NCI-H2029 (cell line): ENCODE measurements at places on chromosomes 3 and 15.

DNA sequence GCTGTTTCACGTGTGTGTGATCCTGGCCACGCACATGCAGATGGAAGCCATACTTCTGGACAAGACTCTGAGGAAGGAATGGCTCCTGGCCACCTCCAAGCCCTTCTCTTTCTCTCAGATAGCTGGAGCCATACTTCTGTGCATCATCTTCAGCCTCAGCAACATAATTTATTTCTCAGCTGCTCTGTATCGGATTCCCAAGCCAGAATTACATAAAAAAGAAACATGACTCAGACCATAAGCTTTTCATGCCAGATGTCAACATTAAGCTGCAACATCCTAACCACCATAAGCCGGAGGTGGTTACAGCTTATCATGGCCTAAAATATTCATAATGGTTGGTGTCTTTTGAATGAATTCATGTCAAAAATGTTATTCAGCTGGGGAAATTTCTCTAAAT lies 10.6 kb upstream of the KIF23 start:
- DNase-seq: no peak

- DNase-seq: no peak
These were observed 57.7 kb downstream of the DNAJB8 start for GRCh38 chr3:128408693-128409623.

DNA sequence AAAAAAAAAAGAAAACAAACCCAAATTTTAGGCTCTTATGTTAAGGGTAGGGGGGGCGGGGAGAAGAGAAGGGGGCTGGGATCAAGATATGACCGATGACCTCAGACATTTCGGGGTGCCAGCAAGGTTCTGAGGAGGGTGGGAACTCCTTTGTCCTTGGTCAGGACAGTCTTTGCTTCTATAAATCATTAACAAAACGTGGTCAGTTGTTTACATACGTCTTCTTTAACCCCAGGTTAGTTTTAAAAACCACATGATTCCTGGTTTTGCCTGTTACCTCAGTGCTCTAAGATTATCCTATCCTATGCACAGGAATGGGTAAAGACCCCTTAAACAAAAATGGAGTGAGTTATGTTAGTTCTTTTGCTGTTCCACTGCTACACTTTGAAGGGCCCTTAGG lies 285.5 kb downstream of the GABRG3 start:
- DNase-seq: no peak

GRCh38 chr15:42092398-42093318 lies 1.7 kb downstream of the PLA2G4D start:
- no peak for DNase-seq

- DNase-seq: no peak
These were observed 440 bp downstream of the PRTG start for GRCh38 chr15:55742498-55742926.

- no peak for DNase-seq
These were observed 75.6 kb upstream of the ICE2 start for GRCh38 chr15:60554494-60554893.

DNA sequence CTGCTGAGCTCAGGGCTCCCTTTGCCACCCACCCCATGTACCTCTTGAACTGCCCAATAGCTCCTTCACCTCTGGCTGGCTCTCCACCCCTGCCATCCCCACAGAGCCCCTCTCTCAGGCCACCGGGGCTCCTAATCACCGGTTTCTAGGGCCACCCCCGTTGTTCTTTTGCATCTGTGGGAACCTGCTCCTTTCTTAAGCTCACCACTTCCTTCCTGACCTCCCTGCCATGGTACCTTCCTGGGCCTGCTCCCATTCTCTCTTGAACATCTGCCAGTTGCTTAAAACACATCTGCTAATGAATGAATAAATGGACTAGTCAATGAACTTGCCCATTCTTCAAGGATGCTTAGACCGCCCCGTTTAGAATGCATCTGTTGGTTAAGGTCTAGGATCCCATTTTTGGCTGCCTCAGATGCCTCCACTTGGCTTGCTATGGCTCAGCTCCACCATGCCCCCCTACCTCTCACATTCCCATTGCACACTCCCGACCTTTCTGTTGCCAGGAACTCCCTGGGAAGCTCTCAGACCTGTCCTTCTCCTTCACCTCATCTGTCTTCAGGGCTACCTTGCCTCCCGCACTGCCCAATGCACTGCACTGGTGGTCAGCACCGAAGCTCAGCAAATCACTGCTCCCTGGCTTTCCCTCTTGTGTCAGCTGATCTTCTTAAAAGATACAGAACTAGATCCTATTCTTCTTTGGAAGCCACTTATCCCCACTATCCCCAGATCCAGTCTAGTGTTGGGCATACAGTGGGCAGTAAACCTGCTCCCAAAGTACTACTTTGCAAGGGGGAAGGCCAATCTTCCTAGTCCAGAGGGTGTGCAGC lies 9.1 kb downstream of the AMOTL2 start:
- DNase-seq: no peak

GRCh38 chr3:160049988-160050387 lies 61.4 kb downstream of the IL12A start:
- DNase-seq: no peak

DNA sequence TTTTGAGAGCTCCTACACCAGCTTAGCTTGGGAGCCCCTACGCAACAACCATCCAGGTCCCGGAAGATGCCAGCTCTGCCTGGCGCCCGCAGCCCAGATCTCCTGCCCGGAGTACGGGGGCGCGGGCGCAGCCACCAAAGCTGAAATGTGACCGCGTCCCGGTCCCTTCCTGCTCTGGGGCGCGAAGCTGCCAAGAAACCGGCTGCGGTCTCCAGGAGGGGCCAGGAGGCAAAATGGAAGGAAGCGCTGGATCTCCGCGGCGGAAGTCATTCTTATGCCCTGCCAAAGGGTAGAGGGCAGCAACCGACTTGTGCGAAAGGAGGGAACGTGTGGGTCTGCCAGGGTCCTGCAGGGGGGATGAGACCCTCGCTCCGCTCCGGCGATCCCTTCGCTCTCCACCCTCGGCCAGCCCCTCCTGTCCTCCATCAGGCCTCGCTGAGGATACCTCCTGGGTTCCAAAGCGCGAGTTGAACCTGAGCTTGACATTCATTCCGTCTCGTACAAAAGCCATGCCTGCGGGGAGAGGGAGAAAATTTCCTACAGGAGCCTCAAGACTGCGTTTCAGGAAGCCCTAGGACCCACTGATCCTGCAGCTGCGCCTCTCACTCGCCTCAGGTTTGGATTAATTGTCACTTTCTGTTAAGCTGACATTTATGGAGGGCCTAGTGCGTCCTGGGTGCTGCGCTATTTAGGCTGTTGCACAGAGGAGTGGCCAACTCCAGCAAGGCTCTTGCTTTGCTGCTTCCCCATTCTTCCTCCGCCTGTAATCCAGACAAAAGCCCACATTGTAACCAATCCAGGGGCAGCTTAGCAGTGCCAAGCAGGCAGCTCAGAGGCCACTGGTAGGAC lies 98.3 kb upstream of the VGLL3 start:
- DNase-seq: no peak

GRCh38 chr3:178823591-178824246 lies 247.9 kb downstream of the ZMAT3 start:
- DNase-seq: no peak

GRCh38 chr15:38555686-38556334 lies 8.8 kb downstream of the RASGRP1 start:
- DNase-seq: no peak

GRCh38 chr3:150256318-150256717 lies 151.8 kb upstream of the TSC22D2 start:
- DNase-seq: no peak

- DNase-seq: peak; percentile 85
These were observed 101.9 kb downstream of the CHDH start for GRCh38 chr3:53744351-53744750.
